ENCODE measurements at places on chromosomes 7 and 10.

DNA sequence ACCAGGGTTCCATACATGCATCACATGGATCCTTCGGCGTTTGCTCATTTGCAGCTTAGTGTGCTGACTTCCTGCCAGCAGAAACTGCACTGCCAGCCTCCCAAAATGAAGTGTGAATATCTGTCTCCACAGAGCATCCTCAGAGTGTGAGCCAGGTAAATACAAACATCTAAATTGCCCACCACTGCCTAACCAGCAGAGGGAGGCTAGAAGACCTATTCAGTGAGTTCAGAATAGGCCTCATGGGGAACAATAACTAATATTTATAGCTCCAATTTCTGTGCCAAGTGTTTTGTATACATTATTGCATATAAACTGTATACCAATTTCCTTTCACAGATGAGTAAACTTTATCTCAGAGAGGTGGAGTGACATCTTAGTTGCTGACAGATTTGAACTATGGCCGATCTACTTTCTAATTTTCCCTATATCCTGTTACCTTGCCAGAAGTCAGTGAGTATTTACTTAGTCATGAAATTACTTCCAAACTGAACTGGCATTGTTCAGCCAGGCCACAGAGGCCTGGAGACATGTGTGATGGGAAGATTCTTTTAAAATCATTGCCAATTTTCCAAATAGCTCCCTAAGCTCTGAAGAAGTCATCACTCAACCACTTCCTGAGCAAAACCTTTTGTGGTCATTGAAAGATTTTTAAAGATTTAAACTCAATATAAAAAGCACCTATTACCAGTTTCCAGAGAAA, 926.5 kb upstream of the GHITM start:
- DNase-seq, result no peak

DNA sequence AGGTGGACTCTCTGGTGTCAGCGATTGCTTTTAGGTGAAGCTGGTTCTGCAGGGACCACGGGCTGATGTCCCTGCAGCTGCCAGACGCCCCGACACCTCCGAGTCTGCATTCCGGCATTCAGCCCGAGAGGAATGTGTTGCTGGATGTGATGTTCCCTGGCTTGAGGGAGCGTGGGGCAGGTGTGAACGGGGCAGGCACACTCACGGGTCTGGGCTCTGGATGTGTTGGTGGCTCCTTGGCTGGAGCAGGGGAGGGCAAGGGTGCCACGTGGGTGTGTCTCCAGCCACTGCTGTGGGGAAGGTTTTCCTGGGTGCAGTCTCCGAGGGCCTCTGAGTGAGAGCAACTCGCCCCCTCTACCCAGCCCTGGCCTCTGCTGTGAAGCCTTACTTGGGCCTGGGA, 140.5 kb downstream of the CAMK1D start:
- DNase-seq, result peak; percentile 89

DNA sequence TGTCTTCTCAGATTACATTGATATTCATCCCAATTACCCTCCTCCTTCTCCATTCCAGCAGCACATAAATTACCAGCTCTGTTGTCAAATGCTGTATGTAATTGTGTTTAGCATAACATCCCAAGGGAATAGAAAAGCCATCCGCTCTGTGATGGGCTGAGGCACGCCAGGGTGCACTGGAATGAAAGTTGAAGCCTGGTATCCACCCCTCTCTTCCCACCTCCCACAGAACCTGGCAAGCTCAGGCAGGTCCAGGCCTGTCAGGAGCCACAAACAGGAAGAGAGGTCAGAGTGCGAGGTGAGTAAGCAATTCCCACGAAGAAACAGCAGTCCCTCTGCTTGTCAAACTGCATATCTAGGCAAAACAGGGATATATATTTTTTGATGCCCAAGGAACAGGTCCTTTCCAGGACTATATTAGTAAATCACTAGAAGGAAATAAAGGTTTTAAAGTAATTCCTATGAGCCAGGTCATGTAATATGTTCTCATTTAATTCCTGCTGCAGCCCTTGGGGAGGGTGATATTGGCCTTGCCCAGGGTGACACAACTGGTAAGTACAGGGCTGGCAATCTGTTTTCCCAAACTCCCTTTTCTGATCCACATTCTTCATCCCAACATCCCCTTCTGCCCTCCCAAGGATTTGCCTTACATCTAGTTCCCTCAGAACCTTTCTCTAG, 155.6 kb upstream of the GHITM start:
- peak; percentile 92 for DNase-seq

DNA sequence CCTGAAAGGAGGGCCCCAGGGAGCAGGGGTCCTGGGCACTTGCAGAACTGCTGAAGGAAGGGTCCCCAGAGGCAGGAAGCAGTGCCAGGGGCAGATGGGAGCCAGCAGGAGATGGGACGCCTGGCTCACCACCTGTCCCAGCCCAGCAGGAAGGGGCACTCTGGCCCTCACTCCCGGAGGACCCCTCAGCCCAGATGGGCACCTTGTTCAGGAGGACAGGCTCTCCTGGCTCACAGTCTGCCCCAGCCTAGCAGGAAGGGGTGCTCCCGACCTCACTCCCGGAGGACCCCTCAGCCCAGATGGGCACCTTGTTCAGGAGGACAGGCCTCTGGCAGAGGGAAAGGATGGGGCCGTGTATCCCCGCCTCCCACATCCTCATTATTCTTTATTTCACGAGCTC, 331.4 kb upstream of the SHH start:
- peak; percentile 24 for DNase-seq

DNA sequence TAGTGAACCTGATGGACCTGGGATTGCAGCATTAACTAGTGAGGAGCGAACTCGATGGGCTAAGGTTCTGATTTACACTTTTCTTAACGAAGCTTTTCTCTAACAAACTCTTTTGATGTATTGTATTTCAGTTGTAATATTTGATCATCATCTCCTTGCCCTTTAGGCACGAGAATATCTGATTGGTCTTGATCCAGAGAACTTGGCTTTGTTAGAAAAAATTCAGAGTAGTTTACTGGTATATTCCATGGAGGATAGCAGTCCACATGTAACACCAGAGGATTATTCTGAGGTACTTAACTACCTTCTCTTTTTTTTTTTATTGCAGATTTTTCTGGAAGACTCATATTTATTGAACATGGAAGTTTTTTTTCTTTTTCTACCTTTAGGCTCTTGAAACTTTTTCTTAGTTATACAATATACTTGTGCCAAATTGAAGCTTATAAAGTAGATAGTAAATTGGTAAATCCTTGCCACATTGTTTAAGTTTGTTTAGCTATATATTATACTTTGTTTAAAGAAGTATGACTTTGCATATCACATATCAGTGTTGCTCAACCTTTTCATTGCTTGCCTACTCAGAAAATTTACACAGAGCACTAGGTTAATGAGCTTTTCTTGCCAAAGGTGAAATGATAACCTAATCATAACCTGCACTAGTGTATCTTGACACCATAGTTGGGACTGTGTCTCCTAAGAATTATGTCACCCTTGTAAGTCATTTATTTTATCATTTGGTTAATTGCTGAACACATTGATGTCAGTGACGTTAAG, 30.4 kb downstream of the CROT start:
- DNase-seq, result no peak
